ENCODE measurements at places on chromosomes 5 and 9. TPM values are rescaled to one million over a fixed set of nuclear protein-coding genes. Genes with fewer than 3 reads are reported as not detected.

The SPINK6 gene
- not detected for total RNA-seq

The PRSS3 gene
- 5.5 TPM for total RNA-seq

The FBXL7 gene
- 38.1 TPM for total RNA-seq

The RGMB gene
- 9.8 TPM for total RNA-seq

The FSTL4 gene
- 3.2 TPM for total RNA-seq

The TMEM252 gene
- not detected for total RNA-seq

The KCNV2 gene
- not detected for total RNA-seq

DNA sequence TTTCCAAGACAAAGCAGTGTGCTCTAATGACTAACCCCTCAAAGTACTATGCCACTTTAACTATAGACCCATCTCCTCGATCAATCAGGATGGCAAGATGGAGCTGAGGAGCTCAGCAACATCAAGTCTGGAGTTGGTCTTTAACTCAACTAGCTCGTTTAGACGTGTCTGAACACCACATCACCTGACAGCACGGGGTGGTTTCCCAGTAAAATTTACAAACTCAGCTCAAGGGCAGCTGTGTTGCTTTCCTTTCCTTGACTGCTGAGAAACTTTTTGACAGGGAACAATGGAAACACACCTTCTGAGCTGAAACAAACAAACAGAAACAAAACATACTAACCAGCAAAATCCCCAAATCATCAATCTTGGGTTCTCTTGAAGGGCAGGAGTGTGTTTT is 202.5 kb downstream of the NTRK2 start:
- H3K4me3 ChIP-seq = no peak overlapping the region
- no peak overlapping the region for H3K27ac ChIP-seq
- H3K36me3 ChIP-seq = no peaks in the 10 kb centered on the region
- DNase-seq = no peak

DNA sequence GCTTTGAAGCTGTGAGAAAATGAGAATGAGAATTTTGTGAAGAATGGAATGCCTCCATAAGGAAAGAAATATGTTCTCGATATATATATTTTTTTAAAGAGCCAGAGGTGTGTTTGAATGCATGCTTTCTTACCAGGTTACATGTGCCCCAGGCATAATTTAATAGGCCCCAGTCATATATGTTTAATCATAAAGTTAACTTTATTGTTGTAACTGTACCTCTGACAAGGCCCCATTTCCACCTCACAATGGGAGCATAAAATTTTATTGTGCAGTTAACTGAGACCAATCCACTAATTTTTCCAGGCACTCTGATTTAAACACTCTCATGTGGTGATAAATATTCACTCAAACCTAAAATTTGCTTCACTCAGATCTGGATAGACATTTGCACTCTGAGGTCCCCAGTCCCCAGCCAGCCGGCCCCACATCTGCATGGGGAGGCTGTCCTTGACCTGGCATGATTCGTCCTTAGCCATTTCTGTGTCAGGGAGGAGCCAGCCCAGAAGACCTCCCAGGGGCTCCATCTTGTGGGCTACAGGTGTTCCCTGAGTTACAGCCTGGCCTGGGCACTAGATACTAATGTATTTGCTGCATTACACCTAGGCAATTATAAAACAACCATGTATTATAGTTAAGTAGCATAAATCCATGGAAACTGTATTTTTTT is 245.8 kb downstream of the MTRR start:
- no peaks in the 10 kb centered on the region for H3K4me1 ChIP-seq
- no peak overlapping the region for H3K4me3 ChIP-seq
- no peak overlapping the region for H3K27ac ChIP-seq
- H3K36me3 ChIP-seq = no peaks in the 10 kb centered on the region
- no peak for DNase-seq

DNA sequence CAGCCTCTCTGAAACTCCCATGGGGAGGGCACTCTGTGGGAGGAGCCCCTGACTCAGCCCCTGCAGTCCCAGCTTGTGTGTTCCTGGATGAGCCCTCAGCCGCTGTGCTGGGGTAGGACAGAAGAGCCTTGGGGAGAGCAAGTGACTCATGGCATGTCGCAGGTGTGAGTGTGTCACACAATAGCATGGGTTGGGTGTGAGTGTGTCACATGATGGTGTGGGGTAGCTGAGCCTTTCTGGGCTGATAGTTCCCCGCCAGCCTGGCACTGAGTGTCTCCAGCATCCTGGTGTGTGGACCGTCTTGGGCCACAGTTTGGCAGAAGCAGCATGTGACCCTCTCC is 83.4 kb downstream of the PHF2 start:
- H3K27me3 ChIP-seq = no peaks in the 10 kb centered on the region
- no peaks in the 10 kb centered on the region for H3K4me1 ChIP-seq
- DNase-seq = no peak

DNA sequence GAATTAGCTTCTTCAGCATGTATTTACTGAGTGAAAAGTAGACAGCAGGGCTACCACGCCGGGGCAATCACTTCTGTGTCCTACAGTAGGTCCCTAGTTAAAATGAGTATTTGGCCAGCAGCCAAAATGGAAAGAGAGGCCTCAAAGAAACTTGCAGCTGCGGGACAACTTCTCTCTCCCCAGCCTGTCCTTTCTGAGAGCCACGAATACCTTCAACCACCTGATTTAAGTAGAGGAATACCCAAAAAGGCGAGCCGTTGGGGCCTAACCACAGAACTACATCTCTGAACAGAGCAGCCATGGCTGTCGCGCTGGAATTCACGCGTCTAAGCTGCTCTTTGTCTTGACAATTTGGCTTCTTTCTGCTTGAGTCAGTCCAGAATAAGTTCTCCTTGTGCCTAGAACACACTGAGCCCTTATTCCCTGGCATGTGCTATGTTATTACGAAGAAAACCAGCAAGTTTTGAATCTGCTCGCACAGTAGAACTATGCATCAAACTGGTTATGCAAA is 43.8 kb upstream of the GOLPH3 start:
- H3K27me3 ChIP-seq = no peaks in the 10 kb centered on the region
- no peak for DNase-seq
- no peak overlapping the region for H3K4me3 ChIP-seq
- H3K36me3 ChIP-seq = no peaks in the 10 kb centered on the region

GRCh38 chr5:322281-322941 is 897 bp downstream of the AHRR start:
- H3K27me3 ChIP-seq = peaks cover 18% of the 10 kb centered on the region
- no peak for DNase-seq
- no peak overlapping the region for H3K27ac ChIP-seq
- H3K4me1 ChIP-seq = peaks cover 6% of the 10 kb centered on the region
- H3K36me3 ChIP-seq = no peaks in the 10 kb centered on the region
- H3K4me3 ChIP-seq = peak overlapping the region; percentile 60

DNA sequence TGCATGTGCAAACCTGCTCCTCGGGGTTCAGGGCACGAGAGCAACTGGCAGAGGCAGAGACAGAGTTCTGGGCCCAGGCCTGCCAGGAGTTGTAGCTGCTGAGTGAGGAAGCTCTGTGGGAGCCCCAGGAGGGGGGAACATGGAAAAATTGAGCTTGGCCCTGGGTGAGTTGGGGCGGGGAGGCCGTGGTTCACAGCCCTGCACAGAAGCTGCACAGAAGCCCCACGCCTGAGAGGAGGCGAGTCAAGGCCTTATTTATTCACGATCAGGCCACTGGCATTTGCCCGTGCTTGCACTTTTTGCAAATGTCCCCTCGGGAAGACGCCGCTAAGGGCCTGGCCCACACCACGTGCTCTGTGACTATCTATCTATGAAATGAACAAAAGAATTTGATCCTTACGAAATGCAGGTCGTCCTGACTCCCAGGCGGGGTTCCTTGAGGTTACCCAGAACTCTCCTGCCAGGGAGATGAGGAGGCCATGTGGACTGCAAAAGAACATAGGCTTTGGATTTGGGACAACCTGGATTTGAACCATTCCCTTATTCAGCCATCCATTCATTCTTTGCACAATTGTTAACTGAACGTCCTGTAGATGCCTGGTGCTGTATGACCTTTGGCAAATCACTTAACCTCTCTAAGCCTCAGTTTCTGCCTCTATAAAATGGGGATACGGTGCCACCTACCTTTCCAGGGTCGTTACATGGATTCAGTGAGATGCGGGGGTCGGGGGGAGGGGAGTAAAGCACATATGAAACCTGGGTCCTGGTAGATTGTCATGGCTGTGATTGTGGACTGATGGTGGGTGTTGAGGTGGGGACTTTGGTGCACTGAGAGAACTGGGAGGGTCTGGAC is 17.9 kb downstream of the COL27A1 start:
- H3K4me1 ChIP-seq = peaks cover 60% of the 10 kb centered on the region
- peak overlapping the region; percentile 40 for H3K27ac ChIP-seq
- DNase-seq = no peak

DNA sequence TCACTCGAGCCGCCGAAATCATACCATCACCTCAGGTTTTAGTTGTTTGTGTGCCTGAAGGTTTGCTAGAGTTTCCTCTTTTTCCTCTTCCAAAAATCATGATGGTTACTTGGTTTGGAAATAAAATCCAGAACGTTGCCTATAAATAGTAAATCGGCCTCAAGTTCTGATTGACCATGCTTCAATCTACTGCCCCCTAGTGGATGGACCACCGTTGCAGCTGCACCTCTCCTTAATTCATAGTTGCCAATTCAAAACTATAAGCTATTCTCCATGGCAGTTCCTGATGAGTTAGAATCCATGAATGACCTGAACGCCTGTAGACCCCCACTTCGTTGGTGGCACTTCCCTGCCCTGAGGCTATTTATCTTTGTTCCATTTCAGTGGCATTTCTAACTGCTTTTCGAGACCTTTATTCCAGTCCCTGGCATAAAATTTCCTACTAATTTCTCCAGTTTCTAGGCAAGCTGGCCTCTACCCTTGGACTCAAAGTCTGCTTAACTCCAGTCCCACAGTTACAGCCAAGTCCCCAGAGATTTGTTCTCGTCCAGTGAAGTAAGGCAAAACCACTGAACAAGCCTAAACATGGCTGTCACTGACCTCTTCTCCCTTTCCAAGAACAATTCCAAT is 422.6 kb downstream of the EFNA5 start:
- no peak overlapping the region for H3K27ac ChIP-seq
- peak; percentile 58 for DNase-seq
- H3K36me3 ChIP-seq = no peaks in the 10 kb centered on the region
- H3K27me3 ChIP-seq = no peaks in the 10 kb centered on the region

GRCh38 chr5:42894057-42894456 is 82.4 kb upstream of the SELENOP start:
- no peak overlapping the region for H3K27ac ChIP-seq
- H3K27me3 ChIP-seq = no peaks in the 10 kb centered on the region
- DNase-seq = no peak
- no peaks in the 10 kb centered on the region for H3K36me3 ChIP-seq
- H3K4me1 ChIP-seq = no peaks in the 10 kb centered on the region

DNA sequence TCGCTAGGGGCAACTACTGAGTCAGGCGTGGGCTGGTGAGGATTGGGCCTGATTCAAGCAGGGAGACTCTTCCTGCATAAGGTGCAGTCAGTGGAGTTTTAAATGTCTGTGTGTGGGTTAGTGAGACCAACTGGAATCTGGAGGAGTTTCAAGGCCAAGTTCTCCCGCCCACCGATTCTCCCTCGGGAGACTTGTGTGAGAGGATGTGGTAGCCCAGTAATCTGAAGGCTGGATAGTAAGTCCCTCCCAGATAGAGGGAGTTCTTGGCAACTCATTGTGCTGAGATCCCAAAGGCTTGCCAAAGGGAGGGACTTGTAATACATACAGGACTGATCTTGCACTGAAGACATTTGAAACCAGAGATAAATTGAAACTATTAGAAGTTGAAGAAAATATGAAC is 51.8 kb downstream of the WDR36 start:
- H3K36me3 ChIP-seq = no peaks in the 10 kb centered on the region
- no peak overlapping the region for H3K4me3 ChIP-seq
- no peaks in the 10 kb centered on the region for H3K4me1 ChIP-seq
- no peaks in the 10 kb centered on the region for H3K27me3 ChIP-seq
- DNase-seq = peak; percentile 43

DNA sequence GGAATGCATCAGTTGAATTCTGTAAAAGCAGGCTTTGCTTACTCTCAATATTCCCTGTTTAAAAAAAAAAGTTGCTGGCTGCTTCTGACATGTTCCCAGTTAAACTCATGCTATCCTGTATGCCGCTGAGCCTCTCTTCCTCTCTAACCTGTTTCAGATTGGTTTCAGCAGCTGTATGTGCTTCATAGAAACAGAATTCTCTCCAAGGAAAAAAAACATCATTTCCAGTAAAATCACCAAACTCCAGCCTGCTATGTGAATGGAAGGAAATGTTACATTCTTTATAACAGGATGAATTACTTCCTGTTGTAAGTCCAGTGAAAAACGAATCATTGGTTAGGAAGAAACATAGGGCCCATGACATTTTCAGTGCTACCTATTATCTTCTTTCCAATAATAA is 25.7 kb upstream of the KCNV2 start:
- no peaks in the 10 kb centered on the region for H3K27me3 ChIP-seq
- no peak overlapping the region for H3K4me3 ChIP-seq
- H3K27ac ChIP-seq = no peak overlapping the region
- DNase-seq = no peak
- H3K4me1 ChIP-seq = peaks cover 4% of the 10 kb centered on the region

DNA sequence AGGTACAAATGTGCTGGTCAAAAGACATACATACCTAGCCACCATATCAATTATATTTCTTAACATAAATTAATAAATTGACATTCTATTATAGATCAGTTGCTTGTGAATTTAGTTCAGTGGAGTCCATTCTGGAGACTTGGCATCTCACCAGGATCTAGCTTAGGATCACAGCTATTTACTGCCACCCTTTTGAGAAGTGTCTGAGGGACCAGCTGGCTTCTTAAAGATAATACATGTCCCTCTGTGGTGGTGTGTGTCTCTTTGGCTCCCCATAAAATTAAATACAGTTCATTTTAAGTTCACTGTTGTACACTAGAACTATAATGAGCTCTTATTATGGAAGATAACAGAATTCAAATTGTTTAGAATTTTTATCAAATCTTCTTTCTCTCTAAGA is 290.7 kb downstream of the PRELID2 start:
- no peaks in the 10 kb centered on the region for H3K27me3 ChIP-seq
- no peaks in the 10 kb centered on the region for H3K36me3 ChIP-seq
- H3K27ac ChIP-seq = no peak overlapping the region
- no peak for DNase-seq

GRCh38 chr5:153818626-153819025 is 220.1 kb downstream of the FAM114A2 start:
- no peak overlapping the region for H3K4me3 ChIP-seq
- H3K36me3 ChIP-seq = no peaks in the 10 kb centered on the region
- DNase-seq = no peak
- H3K27me3 ChIP-seq = no peaks in the 10 kb centered on the region
- H3K4me1 ChIP-seq = no peaks in the 10 kb centered on the region

- H3K36me3 ChIP-seq = no peaks in the 10 kb centered on the region
- no peaks in the 10 kb centered on the region for H3K27me3 ChIP-seq
- no peak overlapping the region for H3K4me3 ChIP-seq
- H3K27ac ChIP-seq = no peak overlapping the region
- no peaks in the 10 kb centered on the region for H3K4me1 ChIP-seq
These were observed 100.0 kb upstream of the CCDC152 start for GRCh38 chr5:42656651-42657015.

Measured in adrenal gland (tissue), 19 donors.